ENCODE measurements at places on chromosomes 1 and 21.

GRCh38 chr1:84615790-84616189, 41.5 kb upstream of the CTBS start:
- no peak for DNase-seq

DNA sequence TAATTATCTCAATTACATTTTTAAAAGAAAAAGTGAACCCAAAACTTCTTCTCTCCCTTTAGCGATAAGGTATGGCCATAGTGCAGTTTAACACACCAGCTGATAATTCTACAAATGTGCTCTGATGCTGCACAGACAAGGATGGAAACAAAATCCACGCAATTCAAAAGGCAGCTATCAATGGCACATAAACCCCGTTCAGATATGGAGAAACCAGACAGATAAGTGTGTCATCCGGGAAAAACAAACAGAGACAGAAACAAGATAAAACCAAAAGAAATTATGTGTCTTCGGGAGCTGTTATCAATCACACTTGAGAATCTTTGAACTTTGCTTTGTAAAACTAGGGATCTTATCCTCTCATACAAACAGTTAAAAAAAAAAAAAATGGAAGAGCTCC, 73.6 kb downstream of the SIPA1L2 start:
- no peak for DNase-seq

DNA sequence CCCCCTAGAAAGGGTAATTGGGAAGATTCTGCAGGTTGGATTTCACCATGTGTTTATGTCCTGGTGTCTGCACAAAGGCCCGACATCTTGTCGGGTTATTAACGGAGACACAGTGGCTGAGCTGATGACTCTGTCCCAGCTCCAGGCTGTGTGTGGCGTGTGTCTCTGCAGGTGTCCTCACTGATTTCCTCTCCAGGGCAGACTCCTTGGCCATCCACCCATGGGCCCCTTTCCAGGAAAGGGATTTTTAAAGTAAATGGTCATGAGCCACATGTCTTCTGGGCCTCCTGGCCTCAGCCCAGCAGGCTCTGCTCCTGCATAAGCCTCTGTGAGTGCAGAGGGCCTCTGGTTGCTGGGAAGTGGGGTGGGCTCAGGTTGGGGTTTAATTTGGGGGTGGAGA, 418.7 kb upstream of the VAMP3 start:
- DNase-seq, result no peak

DNA sequence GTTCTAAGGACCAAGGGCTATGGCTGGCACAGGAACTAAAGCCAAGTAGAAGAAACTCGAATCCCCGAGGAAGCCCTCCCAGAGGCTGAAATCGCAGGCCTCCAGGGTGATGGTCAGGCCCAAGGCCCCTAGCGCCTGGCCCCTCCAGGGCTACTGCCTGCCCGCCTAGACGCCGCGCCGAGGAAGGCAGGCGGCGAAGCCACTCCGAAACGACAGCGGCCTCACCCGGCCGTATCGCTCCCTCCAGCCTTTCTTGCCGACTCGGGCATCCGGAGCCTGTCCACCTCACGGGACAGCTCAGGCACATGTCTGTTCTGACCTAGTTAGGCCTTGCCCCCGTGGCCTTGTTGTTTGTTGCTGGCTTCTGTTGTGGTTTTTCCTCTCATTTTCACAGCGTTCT, 9.7 kb upstream of the LHX8 start:
- DNase-seq, result no peak

GRCh38 chr1:198604975-198605374, 33.9 kb upstream of the PTPRC start:
- no peak for DNase-seq

DNA sequence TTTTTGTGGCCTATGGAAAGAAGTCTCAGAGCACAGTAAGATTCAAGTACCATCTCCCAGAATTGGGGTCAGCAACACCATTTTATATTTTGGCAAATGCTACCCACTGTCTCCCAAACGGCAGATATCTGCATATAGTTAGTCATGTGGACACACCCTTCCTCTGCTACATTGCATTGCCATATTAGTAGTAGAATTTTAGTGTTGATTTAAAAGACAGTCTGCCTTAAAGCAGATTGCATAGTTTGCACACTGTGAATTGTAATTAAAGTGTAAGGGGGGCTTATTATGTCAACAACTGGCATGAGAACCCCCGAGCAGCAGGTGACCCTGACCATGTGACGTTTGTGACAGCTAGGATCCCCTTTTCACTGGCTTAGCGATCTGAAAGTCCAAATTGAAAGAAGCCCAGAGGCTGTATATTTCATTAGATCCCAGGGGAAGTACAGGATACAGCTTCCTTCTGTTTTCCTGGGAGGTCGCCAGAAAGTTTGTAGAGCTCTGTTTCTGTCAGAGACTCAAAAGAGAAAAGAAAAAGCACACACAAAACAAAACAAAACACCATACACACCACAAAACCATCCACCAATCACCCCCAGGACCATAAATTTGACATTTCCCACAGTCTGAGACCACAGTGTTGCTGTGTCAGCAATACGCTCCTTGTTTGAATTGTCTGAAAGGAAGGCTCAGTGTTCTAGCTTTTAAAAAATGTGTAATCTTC, 172.4 kb downstream of the NFIA start:
- peak; percentile 38 for DNase-seq

- no peak for DNase-seq
Observed at GRCh38 chr1:61123326-61123725, 41.0 kb downstream of the NFIA start.

GRCh38 chr1:17686258-17686657, 68.9 kb upstream of the ACTL8 start:
- DNase-seq, result no peak

- no peak for DNase-seq
Observed at GRCh38 chr1:2470290-2471158, 5.6 kb upstream of the PLCH2 start.

DNA sequence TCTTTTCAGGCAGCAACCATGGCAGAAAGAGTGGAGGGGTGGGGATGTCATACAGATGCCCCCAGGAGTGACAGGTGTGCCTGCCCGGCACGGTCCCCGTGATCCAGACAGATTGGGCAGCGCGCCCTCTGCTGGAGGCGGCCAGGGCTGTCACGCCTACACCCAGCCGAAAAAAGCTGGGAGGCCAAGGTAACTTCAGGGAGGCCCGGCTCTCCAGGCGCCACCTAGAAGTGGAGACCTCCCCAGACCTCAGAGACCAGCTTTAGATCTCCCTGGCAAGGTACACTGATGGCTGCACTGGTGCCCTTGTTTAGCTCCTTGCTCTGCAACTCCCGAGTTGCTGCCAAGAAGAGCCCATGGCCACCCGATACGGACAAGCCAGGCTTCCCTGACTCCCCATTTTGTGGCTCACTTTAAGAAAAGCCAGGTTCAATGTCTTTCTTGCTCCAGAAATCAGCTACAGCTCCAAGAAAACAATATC, 6.6 kb downstream of the GOLT1A start:
- peak; percentile 24 for DNase-seq

DNA sequence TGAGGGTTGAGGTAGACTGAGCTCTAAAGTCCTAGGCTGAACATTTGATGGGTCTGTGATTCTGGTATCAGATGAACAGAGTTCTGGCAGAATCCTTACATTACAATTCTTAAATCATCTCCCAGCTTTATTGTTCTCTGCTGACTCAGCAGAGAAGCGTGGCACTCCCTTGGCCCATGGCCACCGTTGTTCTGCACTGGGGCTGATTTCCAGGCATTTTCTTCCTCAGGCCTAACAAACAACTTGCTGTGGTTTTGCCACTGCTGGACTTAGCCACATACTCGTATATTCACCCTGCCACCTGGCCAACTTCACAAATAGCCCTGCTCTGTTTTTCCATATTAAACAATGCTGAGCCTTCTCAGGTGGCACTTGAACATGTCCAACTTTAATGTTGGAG, 223.2 kb downstream of the TNR start:
- peak; percentile 67 for DNase-seq

DNA sequence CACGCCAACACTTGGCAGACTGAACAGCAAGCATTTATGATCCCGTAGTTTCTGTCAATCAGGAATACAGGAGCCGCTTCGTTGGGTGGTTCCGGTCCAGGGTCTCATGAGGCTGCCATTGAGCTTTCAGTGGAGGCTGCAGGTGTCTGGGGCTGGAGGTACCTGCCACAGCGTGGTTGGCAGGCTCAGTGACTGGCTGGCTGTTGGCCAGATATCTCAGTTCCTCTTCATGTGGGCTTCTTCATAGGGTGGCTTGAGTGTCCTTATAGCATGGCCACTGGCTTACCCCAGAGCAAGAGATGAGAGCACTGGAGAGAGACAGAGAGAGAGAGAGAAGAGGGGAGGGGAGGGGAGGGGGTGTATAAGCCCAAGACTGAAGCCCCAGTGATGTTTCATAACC, 29.3 kb downstream of the PIK3CD start:
- no peak for DNase-seq

- no peak for DNase-seq
Observed at GRCh38 chr1:9071554-9072235, 2.3 kb upstream of the SLC2A5 start.

- DNase-seq, result peak; percentile 97
Observed at GRCh38 chr1:147545133-147545532, 3.8 kb downstream of the BCL9 start.

DNA sequence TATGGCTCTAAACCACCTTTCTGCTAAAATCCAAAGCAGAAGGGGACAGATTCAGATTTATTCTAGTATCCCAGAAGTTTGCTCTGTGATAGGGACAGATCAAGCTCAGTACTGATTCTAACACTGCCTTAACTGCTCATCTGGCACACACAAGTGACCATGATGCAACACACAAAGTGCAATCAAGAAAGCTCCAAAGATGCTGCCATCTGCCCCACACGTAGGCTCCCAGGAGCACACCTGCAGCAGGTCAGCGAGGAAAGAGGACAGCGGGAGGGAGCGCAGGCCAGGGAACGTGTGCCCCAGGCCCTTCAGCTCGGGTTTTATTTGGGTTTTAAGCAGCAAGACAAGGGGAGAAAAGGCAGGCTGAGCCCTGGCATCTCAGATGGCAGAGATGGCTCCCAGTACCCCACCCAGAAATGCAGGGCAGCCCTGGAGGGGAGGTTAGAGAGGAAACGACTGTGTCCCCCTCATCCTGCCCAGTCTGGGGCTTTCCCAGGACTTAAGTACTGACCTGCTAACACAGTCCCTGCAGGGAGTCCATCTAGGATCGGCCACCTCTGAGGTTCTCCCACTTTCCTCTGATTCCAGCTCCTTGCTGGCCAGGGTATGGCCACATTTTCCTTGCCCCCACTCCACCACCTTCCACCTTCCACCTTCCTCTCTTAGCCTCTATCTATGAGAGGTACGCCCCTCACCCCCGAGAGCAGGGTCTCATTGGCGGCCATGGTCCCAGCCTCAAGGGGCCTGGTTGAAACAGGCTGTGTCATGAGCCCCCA, 1.2 kb downstream of the TRIM11 start:
- no peak for DNase-seq

GRCh38 chr1:85462931-85463649, 1.9 kb downstream of the DDAH1 start:
- no peak for DNase-seq

DNA sequence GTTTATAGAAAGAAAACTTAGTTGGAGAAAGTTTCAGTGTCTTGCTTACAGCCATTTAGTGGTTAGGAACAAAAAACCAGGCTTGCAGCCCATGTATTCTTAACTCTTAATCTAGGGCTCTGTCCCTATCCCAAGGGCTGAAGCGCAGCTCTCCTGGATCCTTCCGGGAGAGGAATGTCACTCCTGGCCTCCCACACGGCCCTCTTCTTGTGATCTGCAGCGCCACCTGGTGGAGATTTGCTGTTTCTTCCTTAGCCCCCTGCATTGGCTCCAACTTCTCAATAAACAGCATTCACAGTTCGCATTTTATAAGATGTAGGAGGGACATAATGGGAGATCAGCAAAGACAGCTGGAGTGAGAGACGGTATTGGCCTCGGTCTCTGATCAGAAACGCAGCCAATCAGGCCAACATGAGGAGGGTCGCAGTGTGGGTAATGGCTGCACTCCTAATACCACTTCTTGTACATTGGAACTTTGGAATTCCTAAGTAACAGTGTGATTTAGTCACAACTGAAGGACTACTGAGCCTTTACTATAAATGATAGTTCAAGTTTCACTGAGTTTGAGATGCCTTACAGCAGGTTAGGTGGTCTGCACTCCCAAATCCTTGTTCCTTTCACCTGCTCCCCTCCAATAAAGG, 283.4 kb downstream of the ASTN1 start:
- DNase-seq, result peak; percentile 50

DNA sequence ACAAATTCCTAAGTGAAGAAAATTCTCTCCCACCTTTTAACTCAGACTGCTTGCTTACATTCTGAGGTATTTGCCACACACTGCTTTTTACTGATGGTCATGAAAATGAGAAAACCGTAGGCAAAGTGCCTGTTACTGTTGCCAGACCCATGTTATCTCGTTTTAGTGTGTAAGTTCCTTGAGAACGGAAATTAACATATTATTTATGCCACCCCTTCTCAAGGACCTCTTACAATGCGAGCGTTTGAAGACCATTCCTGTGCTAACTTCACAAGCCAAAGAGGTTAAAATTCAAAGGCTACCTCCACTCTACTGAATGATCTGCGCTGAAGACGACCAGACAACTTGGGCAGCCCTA, 509 bp downstream of the NVL start:
- no peak for DNase-seq

GRCh38 chr1:150282558-150282958, 204 bp downstream of the CIART start:
- no peak for DNase-seq
